ENCODE measurements at places on chromosomes 5 and 9.

DNA sequence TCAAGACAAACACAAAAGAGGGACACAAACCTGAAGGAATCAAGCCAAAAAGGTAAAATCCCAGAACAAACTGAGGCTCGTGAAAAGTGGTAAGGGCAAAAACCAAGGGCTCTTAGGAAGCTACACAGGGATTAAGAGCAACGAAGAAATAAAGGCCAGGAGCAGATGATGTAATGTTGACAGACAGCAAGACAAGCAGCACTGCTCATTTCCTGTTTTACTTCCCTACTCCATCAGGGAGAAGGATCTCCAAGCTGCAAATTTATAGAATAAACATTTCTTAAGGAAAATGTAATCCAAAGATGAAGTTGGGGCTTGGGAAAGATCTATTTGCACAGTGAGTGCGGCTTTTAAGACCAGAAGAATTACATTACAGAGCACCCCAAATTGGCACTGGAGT, 182.3 kb upstream of the MAP1B start:
- DNase-seq = no peak

GRCh38 chr5:160395111-160395510, 4.7 kb downstream of the FAM200C start:
- no peak for DNase-seq

GRCh38 chr5:77620405-77620804, 18.1 kb downstream of the OTP start:
- no peak for DNase-seq

DNA sequence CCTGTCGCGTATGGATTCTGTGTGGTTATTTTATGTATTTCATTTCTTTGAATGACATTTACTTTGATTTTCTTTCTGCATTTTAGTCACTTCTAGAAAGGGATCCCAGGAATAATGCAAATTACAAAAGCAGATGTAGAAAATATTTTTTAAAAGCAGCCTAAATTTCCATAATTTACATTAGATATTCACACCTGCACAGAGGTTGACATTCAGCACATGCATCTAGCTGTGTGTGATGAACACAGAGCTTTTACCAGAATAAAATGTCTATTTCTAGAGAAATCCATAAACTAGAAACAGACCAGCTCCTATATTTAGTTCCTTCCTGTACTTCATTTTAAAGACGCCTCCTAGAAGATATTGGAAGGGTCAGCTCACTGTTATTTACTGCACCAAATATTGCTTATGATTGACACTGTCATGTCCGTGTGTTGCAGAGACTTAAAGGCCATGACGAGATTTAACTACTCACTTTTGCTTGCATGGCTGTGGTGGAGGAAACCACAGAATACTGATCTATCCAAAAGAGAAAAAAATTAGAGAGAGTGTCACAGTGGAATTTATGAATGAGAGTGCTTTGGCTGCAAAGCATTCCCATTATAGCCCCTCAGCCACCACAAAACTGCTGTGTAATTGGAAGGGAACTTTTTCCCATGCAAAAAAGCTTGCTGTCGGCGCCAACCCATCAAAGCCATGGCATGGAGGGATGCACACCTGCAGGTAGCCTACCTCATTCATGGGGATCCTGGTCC, 58.1 kb downstream of the EBF1 start:
- DNase-seq = no peak

GRCh38 chr5:169950333-169950732, 30.0 kb downstream of the INSYN2B start:
- no peak for DNase-seq

DNA sequence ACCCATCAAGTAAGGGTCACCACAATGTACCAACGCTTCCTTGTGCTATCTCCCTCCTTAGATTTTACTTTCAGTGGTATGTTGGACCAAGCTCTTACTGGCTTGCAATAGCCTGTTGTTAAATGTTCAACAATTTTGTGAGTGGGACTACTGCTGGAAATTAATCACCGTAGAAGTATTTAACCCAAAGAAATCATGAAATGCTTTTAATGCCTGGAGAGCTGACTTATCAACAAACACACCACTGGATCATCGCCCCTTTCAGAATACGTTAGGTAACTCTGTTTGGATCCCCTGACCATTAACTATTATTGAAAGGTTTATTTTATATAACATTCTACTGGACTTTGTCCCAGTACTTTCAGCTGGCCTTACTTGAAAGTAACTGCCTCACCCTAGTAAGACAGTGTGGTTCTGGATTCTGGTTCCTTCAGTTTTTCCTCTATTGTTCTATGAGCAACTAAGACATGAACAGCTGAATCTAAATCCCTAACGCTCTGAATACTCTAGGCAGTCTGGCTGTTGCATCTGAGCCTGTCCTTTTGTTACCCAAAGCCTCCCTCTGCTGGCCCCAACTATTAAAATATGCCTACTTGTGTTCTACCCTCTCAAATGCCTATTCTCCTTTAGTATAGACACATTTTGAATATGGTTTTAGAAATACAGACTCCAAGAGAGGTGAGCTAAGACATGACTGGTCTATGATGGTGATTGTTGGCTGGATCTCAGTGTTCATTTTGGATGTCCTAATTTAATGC, 1203.4 kb upstream of the DMAC1 start:
- no peak for DNase-seq

- DNase-seq = no peak
Observed at GRCh38 chr9:68577774-68578591, 37.3 kb upstream of the TMEM252 start.

GRCh38 chr5:150753463-150753862, 5.4 kb downstream of the DCTN4 start:
- DNase-seq = no peak

- DNase-seq = no peak
Observed at GRCh38 chr9:125585503-125586171, 121.4 kb downstream of the MAPKAP1 start.

GRCh38 chr5:179275941-179276837, 69.1 kb downstream of the ADAMTS2 start:
- DNase-seq = no peak

- no peak for DNase-seq
Observed at GRCh38 chr5:96329886-96330529, 103.0 kb downstream of the PCSK1 start.

DNA sequence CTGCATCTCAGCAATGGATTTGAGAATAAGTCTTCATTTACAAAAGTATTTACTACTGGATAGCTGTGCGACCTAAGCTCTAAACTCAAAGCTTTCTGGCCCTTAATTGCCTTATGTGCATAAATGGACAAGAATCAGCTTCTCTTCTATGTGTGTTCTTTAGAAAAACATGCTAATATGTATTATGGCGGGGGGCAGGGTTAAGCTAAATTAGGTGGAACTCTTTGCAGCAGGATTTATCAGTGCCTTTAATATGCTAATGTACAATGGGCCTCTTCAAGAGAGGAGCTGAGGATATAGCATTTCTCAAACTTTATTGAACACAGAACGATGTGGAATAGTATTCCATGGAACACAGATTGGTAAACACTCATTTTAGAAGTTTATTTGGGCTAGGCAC, 10.0 kb upstream of the NIPAL4 start:
- DNase-seq = no peak

DNA sequence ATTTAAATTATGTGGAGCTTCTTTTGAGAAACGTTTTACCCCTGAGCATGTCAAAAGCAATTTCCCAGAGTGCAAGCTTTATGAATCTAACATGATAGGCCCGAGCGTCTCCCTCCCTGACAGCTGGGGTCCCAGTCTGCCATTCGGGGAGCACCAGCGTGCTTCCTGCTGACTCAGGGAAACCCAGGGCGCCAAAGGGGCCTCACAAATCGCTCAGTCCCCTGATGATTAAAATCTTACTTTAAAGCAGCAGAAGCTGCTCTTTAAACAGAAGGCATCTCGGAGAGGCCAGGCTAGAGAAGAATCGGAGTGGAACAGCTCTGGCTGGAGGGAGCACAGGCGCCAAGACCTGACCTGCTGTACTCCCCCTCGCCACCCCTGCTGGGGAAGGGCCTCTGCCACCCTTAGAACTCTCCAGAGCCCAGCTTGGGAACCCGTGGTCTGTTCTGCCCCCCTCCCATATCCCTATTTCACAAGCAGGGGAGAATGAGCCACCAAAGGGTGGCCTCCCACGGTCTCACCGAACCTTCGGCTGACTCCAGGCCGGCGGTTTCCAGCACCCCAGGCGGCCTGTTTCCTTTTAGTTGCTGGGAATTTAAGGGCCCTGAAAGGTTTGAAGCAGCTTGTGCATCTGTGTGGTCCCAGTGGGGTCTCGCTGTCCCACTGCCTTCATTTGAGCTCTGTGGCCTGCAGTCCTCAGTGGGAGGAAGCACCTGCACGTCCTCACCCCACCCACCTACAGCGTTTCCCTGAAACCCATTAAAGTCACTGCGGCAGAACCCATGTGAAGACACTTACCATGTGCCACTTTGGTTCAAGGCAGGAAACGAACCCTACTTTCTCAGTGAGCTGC, 147.6 kb downstream of the COL23A1 start:
- no peak for DNase-seq

DNA sequence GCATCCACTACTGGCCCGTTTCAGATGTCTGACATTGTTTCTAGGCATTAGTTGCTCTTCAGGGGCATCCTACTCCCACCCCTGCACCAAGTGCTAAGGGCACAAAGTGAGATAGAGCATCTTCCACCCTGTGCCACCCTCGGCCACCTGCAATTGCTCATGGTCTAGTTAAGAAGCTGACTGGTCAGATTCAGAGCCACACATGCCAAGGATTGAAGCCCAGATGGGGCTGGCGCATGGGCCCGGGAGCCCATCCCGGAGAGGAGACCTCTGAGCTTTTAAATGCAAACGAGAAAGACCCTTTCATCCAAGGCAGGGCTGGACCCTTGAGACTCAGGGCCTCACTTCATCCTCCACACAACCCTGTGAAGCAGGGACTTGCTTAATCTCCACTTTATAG, 28.5 kb downstream of the HRH2 start:
- DNase-seq = no peak

DNA sequence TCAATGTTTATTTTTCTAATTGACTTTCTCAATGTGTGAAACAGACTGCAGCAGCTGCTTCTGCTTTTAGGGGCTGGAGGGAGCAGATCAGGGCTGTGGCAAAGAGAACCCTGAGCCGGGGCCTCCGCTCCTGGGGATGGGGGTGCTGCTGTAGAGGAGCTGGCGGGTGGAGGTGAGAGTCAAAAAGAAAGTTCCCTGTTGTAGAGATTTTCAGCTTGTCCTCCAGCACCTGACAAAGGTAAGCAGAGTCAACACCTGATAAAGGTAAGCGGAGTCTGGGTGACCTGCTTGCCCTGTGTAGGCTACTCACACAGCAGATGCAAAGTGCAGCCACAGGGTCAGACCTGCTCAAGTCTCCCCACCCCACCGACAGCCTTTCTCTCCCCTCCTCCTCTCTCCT, 252.4 kb upstream of the IRX1 start:
- no peak for DNase-seq

- no peak for DNase-seq
Observed at GRCh38 chr5:39020458-39020857, 53.7 kb downstream of the RICTOR start.

GRCh38 chr5:149424371-149425315, 45.6 kb upstream of the IL17B start:
- DNase-seq = no peak

DNA sequence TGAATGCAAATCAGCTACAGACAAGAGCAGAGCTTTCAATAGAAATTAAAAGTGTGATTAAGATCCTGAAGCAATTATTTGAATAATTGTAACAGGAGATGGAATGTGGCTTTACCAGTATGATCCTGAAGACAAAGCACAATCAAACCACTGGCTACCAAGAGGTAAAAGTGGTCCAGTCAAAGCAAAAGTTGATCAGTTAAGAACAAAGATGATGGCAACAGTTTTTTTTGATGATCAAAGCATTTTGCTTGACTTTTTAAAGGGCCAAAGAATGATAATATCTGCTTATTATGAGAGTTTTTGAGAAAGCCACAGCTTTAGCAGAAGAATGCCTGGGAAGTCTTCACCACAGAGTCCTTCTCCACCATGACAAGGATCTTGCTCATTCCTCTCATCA, 409.2 kb downstream of the CSNK1G3 start:
- DNase-seq = no peak

- DNase-seq = no peak
Observed at GRCh38 chr9:118650417-118650816, 718.8 kb downstream of the BRINP1 start.

- no peak for DNase-seq
Observed at GRCh38 chr5:150490296-150490669, 17.6 kb upstream of the NDST1 start.

GRCh38 chr9:129597355-129598088, 23.4 kb downstream of the C9orf50 start:
- DNase-seq = no peak

DNA sequence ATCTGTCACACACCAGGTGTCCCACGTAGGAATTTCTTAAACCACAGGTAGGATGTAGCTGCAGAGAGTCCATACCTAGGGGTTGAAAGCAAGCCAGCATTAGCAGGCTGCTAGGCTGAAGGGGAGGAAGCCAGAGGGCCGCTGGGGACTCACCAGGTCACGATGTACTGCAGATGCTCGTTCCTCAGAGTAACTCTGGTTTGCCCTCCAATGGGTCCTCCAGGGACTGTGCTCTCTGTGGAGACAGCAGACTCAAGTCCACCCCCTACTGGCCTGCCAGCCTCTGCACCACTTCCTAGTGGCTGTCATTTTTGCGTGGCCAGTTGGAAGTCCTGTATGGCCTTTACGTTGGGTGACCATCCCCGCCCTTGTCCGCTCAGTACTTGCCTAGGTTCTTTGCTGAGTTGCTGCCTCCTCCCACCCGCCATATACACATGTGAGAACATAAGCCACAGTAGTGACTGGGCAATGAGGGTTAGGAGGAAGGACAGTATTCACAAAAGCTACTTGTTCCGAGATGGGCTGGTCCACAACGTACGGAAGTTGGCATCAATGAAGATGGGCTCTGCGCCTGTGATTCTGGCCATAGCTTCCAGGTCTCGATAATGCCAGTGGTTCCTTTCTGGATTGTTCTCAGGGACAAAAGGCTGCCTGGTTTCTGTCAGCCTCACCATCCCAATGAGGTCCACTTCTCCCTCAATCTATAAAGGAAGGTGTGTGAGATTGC, 4.1 kb downstream of the RPL7A start:
- no peak for DNase-seq

DNA sequence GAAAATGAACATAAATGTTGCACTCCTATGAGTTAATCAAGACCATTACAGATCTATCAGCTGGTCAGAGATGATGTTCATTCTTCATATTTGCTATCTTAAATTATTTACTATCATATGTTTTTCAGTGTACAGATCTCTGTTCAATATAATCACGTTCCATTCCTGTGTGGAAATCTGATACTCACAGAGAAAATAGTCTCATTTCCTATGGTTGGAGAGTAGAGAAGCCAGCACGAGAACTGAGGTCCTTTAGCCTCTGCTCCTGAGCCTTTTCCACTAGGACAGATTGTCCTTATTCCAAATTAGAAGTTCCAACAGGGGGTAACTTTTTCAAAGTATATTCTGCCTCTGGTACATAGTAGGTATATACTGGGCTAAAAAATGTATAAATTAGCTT, 29.2 kb downstream of the UGCG start:
- DNase-seq = no peak
